ENCODE measurements at places on chromosomes 5 and 9.

DNA sequence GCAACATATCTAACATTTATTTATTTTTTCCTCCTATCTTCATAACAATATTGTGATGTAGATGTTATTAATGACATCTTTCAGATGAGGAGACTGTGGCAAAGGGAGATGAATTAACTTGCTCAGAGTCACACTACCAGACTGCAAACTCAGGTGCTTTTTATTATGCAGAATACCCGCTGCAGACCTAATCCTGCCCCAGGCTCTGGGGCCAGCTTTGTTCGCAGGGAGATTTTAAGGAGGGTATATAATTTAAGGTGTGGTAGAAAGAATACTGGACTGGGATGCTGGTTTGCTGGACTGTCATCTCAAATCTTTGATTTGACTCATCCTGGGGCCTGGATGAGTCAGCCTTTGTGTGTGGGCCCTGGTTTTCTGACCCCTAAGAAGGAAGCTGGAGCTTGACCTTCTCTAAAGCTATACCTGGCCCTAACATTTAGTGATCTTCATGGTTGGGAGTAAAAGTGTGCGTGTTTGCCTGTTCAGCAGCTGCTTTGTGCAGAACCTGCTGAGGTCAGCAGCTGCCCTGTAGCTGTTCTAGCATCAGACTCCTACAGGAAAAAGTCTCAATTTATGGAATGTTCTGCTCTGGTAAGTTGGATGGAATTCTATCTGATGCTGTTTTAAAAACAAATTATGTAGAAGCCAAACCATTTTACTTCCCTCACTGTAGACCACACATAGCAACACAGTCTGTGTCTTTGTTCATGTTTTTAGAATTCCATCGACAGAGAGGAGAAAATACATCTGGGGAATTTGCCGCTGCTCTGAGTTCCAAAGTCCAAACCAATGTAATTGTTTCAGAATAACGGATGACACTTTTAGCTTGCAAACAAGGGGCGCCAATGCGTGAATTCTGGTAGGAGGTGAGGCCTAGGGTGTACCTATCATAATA, 4.5 kb downstream of the SLC36A1 start:
- DNase-seq, result no peak

DNA sequence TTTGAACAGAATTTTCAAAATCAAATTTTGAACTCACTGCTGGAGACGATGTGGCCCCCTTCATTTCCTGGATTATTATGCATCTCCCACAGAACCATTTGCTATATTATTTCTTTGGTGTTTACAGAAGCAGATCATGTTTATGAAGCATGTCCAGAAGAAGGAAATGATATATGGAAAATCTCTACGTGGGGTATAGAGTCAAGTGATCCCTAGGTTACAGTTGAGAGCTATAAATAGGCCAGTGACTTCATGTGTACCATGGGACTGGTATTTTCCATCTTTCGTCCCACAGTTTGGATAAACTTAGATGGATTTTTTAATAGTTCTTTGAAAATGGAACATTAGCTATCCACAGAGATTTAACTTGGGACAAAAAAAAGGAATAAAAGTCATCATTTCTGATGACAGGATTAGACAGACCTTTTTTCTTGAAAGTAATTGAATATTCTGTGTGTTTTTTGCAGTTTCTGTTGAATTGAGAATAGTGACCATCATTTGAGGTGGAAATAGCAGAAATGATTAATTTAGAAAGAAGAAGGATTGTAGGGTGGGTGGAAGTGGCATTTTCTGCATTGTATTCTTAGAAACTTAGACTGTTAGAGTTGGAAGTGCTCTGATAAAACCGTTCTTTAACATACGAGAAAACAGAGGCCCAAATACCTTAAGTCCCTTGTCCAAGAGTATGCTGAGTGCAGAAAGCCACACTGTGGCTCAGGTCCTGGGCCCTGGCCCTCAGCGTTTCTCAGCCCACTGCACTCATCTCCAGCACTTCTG, 136.4 kb downstream of the PIP5K1B start:
- no peak for DNase-seq

GRCh38 chr9:127346584-127346983, 50.4 kb upstream of the SLC2A8 start:
- no peak for DNase-seq

DNA sequence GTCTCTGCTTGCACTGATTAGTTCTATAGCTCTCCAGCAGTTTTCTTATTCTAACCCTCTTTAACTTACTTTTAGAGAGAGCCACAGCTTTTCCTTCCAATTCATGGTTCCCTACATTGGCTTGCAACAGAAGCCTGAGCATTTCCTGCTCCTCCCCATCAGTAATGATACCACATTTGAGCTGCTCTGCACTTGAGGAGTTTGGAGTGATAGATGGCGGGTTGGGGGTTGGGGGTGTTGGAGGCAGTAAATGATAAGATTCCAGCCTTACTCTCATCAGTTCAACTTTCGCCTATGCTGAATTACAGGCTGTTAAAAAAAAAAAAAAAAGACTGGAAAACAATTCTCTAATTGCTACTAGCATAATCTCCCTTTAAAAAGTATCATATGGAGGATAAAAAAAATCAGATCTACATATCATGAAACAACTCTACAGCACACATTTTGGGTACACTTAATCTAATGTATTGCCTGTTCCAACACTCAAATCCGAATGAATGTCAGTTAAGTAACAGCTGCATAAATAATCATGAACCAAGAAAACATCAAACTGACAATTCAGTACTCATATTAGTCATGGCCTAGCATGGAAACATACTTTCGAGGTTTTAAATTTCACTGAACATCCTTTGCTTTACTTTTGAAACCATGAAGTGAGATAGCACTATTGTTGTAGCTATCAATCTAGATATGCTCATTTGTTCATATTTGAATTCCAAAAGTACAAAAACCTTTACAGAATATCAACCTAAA, 224.7 kb downstream of the NFIB start:
- no peak for DNase-seq

DNA sequence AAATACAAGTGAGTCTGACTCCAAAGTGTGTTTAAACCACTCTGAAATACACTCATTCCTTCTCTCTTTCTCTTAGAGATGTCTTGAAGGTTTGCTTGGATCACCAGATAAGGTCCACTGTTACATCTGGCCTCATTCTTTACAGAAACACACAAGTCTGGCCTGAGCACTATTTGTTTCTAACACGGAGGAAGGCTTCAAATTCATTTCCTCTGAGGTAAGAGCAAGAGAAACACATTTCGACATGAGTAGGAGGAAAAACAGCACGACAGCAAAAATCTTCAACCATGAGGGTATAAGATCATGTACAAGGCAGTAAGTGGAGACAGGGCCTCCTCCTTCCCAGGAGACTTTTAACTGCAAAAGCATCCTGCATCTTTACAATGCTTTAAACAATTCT, 8.0 kb downstream of the SIL1 start:
- DNase-seq, result no peak

DNA sequence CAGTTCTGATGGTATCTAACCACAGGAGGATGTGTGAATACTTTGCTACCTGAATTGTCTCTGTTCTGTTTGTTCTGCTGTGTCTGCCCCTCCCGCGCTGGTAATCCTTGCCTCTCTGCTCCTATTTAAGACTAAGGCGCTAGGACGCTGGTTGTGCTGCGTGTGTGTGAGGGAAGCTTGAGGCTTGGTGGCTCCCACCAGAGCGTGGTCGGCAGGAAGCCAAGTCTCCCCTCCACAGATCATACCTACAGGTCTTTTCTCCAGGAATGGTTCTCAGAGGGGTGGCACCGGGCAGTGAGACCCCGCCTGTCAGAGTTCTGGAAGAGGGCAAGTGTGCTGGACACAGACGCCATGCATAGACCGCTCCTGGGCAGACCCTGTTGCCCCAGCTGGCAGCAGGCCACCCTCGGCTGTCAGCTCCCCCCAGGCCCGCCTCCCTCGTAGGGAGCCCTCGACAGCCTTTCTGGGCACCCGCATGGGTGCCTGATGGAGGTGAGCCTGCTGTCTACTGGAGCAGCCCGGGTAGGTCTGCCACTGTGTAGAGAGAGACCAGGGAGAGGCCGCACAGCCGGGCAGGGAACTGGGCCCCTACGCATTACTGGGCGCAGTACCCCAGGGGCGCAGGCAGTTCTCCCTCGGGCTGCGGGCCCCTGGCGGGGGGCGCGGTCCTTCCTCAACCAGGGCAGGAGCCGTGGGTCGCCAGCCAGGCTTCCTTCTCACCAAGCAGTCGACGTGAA, 53.4 kb upstream of the ROR2 start:
- DNase-seq, result no peak

- DNase-seq, result no peak
These were observed 35.4 kb upstream of the MSH3 start for GRCh38 chr5:80619086-80619485.

GRCh38 chr9:116275418-116276195, 122.0 kb downstream of the PAPPA start:
- no peak for DNase-seq

DNA sequence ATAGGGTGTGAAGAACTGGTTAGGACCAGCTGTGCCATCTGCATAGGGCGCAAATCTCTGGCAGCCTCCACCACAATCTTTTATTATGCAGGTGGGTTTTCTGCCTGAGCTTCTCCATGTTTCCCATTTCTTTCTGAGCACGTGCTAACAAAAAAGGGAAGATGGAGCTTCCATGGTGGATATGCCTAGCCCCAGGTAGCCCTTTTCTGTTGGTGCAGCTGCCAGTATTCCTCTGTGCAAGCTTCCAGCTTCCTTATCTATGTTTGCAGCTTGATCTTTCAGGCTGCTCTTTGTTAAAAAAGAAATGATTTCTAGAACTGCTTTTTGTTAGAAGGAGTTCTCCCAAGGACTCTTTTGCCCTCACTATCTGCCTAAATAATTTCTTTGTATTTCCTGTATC, 95.0 kb upstream of the EPB41L4A start:
- no peak for DNase-seq

DNA sequence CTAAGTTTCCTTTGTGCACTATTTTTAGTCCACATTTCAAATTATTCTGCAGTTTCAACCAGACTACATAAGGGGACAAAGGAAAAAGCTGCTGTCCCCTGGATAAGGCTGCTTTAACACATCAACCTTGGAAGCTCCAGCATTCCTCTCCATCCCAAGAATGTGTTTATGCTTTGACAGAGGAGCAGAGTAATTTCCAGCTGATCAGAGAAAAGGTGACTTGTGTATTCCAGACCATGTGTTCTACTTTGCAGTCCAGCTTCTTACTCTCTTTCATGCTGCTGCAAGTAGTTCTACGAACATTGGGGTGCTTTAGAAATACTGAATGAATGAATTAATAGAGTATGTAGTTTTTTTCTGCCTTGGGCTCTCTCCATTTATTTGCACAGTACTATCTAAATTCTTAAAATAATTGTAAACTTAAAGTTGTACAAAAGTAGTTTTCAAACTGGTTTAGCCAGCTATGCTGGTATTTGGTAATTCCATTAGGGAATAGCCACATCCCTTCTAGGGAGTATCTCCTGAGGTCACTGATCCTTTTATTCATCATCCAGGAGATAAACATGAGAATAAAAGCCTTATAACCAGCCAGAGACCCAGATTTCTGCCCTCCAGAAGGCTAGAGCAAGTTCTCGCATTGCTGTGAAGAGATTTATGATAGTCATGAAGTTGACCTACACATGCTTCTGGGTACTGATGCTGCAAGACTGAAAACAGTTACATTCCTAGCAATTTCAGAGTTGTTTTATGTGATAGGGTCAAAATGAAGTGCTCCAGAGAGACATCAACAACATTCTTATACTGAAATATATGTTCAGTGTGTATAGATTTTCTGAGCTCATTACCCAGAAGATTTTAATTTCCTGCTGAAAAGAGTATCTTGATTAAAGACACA, 215.2 kb downstream of the COMMD10 start:
- DNase-seq, result no peak

- no peak for DNase-seq
These were observed 388.7 kb downstream of the CETN3 start for GRCh38 chr5:90020575-90021538.

- no peak for DNase-seq
These were observed 12.8 kb upstream of the RXRA start for GRCh38 chr9:134313470-134313869.

GRCh38 chr9:13715430-13715829, 435.9 kb upstream of the MPDZ start:
- no peak for DNase-seq

- DNase-seq, result peak; percentile 42
These were observed 138.1 kb upstream of the PIK3R1 start for GRCh38 chr5:68077349-68077894.

DNA sequence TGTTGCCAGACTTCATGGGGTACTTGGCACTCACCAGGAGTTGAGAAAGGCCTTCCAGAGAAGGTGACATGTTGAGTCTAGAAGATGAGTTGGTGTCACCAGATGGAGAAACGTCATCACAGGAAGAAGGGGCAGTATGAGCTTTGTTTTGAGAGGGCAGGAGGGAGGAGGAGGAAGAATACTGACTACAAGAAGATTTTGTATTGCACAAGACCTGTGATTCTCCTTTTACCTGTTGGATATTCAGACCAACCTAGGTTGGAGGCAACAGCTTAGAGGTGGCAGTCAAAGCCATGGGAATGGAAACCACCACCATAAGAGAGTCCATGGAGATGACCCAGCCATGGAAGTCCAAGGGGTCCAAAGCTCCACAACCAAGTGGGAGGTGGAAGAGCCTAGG, 154.2 kb downstream of the TSSK1B start:
- no peak for DNase-seq

GRCh38 chr5:93583439-93583767, 381 bp downstream of the NR2F1 start:
- no peak for DNase-seq

- DNase-seq, result no peak
These were observed 1.7 kb downstream of the CAMSAP1 start for GRCh38 chr9:135905380-135906258.

DNA sequence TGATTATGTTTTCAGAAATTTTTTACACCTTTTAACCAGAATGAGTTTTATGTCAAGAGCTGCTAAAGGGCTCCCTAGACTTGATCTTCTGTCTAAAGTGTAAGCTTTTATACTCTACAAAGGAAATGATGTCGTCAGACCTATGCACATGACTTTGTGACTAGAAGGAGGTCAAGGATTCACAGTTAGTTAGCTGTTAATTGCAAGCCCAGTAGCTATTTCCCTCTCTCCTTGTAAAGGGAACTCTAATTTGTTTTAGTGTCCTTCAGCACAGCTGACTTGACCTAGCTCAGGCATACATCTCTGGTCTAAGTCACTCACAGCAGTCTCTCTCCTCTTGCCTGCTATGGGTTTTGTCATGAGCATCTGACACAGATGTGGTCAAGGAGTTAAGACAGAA, 173.5 kb upstream of the NREP start:
- DNase-seq, result no peak

- no peak for DNase-seq
These were observed 162.3 kb downstream of the FGF18 start for GRCh38 chr5:171581781-171582180.

DNA sequence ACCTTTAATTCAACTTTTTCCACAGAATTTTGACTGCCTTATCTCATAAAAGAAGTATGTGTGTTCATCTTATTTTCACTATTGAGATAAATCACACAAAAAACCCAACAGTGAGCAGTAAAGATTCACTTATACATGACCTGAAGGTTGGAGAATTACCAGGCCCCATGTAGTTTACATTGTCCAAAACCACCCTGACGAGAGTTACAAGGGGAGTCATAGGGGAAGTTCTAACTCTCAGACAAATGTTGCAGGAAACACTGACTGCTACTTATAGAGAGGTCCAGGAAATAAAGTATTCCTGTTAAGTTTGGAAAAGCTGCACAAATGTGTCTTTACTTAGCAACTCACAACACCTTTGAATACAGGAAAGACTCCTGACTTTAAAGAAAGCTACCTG, 14.1 kb downstream of the SPATA9 start:
- DNase-seq, result no peak

- DNase-seq, result no peak
These were observed 64.9 kb downstream of the ZNF618 start for GRCh38 chr9:113941056-113941455.

- no peak for DNase-seq
These were observed 1596.1 kb upstream of the WWC1 start for GRCh38 chr5:166695326-166695725.
